ENCODE measurements at places on chromosomes 7 and 10. TPM values are rescaled to one million over a fixed set of nuclear protein-coding genes. Genes with fewer than 3 reads are reported as not detected.

GRCh38 chr10:97875391-97875790 lies 25.7 kb downstream of the GOLGA7B start:
- DNase-seq, result no peak

DNA sequence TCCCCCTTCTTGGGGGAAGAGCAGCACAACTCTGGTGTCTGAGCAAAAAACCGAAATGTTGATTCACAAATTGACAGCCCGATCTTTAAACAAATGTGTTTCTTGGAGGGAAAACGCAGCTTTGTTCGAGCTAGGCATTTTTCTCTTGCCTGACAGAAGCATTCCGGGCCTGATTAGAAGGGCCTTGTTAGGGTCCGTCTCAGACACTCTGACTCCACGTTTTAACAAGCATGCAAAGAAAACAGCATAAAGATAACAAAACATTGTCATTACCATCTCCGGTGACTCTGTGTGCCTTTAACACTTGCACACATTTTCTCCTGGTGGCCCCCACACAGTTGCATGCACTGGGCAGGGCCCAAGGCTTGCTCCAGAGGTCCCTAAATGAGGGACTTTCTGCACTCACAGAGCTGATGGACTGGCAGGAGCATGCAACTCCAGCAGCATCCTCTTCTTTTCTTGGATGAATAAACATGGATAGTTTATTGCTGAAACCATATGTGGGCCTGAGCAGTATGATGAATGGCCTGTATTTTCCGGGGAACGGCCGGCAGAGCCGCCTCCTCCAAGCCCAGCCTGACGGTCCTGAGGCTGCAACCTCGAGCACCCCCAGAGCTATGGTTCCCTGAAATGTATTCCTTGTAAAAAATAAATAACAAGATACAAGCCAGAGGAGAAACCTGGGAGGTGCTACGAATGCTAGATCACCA lies 50.9 kb downstream of the EBF3 start:
- DNase-seq, result no peak

DNA sequence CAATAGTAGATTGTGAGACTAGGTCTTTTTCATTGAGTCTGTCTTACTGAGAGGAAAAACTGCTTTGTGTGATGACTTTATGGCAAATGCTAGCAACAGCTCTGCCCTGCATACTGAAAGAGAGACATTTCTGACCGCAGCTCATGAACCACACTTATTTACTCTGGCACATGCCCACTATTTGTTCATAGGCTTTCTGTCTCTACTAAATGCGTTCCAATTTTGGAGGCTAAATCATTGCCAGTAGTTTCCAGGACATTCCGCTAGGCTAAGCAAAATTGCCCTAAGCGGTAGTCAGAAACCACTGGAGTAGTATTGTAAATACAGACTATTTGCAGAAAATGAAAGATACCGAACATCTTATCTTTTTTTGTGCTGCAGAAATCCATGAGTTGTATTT lies 55.6 kb upstream of the DLX6 start:
- no peak for DNase-seq

DNA sequence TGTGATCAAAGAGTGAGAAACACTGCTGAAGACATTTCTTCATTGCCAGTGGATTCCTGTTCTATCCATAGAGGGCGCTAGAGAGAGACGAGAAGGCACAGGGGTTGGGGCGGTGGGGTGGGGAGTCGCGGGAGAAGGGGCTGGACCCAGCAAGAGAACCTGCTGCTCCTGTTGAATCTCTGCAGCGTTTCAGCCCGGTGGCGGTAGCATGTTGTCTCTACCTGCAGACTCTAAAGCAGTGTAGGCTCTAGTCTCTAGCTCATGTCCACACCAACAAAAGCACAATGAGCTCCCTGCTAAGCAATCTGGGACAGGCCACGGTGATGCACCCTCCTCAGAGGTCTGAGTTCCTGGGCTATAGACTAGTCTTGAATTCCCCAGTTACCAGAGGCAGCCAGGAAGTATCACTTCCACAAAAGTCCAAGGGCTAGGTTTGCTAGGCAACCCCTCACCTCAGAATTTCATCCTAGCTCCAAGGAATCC lies 167.7 kb downstream of the DGKB start:
- no peak for DNase-seq

Gene HYAL4
- polyA plus RNA-seq, result 0.30 TPM

All from thymus (tissue), 14 donors.